Stimulated activated CD8-positive, alpha-beta memory T cell treated with anti-CD3 and anti-CD28 coated beads, Interleukin-7, amount 100 ng/mL, for 1 hour (primary cell): ENCODE measurements at places on chromosomes 12 and 14.

GRCh38 chr14:79639613-79640012 is 571.7 kb downstream of the DIO2 start:
- DNase-seq = no peak

GRCh38 chr14:75238756-75239455 is 39.7 kb upstream of the FOS start:
- DNase-seq = no peak

- no peak for DNase-seq
Measured at GRCh38 chr12:1791104-1791841, 29.1 kb upstream of the LRTM2 start.

GRCh38 chr12:80941916-80942315 is 4.2 kb upstream of the LIN7A start:
- DNase-seq = no peak

GRCh38 chr14:72524295-72524629 is 369.6 kb downstream of the DPF3 start:
- DNase-seq = no peak

- no peak for DNase-seq
Measured at GRCh38 chr12:14396071-14396470, 30.6 kb downstream of the ATF7IP start.

DNA sequence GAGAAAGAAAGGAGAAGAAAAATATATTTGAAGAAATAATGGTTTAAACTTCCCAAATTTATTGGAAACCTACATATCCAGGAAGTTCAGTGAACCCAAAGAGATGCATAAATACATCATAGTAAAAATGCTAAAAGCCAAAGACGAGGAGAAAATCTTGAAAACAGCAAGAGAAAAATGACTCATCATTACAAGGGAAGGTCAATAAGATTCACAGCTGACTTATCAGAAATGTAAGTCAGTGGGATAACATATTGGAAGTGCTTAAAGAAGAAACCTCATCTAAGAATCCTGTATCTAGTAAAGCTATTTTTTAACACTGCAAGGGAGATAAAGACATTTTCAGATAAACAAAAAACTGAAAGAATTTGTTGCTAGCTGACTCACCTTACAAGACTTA is 19.9 kb downstream of the RIC8B start:
- DNase-seq = no peak

DNA sequence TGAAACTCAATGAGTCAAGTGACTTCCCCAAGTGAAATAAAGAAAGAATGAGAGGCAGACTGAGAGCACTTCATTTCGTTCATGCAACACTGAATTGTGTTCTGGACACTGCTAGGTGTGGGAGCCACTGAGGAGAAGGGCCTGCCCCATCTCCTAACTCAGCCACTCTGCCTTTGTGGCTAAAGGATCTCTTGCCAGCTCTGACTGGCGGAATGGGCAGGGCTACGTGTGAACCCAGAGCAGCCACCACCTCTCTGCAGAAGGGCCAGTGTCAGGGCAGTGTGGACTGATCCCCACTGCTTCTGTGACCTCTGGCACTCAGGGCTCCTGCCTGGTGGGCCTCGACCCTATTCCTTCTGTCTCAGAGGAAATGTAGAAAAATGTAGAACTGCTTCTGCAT is 46.5 kb upstream of the GZMB start:
- no peak for DNase-seq

DNA sequence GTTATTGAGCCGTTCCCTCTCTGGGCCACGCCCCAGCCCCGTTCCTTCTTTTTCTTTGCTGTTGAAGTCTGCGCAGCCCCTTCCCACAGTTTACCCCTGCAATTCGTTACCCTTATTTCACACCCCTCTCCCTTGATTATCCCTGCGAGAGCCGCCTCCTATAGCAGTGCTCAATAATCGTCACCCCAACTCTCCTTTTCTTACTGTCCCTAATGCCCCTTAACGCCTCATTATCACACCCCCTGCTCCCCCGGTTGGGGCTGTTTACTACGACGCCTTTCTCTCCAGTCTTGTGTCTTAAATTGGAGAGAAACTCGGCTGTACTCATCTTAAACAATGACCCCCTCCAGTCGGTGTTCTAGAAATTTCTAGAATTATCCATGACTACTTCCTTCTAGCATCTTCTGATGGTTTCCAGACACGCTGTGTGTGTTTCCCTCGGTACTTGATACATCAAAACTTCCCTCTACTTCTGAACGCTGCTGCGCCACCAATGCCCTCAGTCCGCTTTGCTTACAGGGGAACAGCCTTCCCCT is 713 bp upstream of the FBXL14 start:
- DNase-seq = no peak

DNA sequence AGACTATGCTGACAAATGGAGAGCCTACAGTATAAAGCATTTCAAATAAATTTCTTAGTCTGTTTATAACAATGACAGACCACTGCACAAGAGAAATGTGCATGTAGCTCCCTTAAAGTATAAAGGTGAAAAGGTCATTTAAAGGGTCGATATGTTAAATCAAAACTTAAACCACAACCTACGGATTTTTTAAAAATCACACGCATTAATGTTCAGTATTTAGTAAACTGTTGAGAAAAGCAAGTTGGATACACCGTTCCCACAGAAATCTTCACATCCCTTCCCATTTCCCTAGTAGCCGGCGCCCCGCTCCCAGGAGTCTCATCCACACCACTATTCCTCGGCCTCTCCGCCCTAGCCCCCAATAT is 614 bp downstream of the FKBP3 start:
- DNase-seq = no peak

GRCh38 chr14:53113989-53114388 is 39.1 kb downstream of the DDHD1 start:
- no peak for DNase-seq

DNA sequence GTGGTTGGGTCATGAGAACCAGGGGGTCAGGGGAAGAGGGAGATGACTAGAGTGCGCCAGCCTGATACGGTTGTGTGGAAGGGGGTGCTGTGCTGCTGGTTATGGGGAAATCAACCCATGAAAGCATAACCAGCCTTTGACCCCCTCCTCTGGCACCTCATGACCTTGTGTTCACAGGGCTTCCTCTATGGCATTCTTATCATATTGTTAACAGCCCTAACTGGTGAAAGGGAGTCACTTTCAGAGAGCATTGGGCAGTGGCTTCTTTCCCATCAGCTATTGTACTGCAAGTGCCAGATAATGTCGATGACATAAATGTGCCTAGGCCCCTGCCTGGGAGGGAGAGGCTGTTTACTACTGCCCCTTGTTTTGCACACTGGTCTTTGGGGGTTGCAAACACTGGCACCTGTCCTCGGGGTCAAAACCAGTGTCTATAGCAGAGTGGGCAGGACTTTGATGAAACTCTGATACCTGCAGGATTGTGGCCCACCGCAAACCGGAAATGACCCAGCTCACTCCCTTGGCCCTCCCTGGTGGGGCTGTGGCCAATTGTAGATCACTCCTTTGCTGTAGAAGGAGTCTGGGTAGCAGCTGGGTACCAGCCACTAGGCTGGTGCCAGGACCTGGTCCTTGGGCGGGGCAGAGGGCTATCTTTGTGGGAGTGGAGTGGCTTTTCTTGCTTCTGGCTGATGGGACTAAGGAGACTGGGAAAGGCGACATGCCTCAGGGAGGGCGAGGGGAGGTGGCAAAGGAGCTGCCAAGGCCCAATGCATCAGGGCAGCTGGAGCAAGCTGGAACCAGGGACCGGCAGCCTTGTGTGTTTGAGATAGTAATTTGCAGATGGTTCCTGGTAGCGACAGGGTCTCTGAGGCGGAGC is 634 bp upstream of the TMEM63C start:
- no peak for DNase-seq

DNA sequence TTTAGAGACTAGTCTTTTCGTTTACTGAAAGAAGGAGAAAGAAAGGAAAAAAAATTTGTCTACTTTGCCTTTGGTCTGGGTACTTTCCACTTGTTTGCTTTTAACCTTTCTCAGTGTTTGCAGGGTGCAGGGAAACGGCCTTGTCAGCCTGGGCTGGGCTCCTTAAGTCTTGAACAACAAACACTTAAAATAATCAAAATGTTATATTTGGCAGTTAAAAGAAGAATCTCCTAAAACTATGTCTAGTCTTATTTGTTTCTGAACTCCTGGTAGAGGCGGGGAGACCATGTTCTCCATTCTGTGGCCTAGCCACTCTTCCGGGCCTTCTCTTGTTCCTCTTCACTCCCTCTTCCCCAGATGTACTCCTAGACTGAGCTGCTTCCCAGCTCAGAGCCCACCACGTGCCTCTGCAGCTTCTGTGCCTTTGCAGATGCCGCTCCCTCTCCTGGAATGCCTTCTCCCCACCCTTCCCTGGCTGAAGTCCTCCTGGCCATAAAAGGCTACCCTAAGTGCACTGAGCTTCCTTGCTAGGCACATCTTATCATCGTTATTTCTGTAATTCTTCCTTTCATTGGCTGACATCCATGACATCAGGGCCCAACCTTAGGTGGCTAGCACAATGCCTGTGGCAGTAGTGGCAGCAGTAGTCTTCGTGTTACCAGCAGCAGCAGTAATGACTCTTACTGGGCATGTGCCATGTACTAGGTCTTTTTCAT is 432.9 kb downstream of the ZFP36L1 start:
- no peak for DNase-seq

DNA sequence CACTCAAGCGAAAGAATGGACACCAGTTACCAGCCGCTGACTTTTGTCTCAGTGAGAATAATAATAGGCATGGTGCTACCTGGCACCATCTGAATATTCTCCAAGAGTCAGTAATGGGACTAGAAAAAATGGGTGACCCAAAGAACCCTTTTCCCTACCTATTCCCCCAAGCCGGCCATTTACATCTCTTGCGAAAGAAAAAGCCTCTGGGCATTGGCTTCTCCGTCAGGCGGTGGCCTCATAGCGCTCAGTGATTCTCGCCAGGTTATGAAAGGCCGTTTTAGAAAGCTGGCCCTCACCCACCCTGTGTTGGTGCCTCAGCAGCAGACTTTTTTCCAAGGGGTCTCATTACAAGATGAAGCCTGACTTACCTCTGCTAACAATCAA is 523 bp upstream of the SLC6A15 start:
- no peak for DNase-seq

GRCh38 chr12:3218228-3219171 is 141.3 kb downstream of the TSPAN9 start:
- no peak for DNase-seq

- no peak for DNase-seq
Measured at GRCh38 chr12:91419809-91420208, 237.2 kb upstream of the DCN start.

GRCh38 chr12:127270193-127270592 is 996.8 kb upstream of the TMEM132C start:
- no peak for DNase-seq

GRCh38 chr12:111842556-111843396 is 748 bp downstream of the MAPKAPK5 start:
- DNase-seq = peak; percentile 2

GRCh38 chr14:34496679-34497513 is 34.9 kb upstream of the SPTSSA start:
- no peak for DNase-seq

DNA sequence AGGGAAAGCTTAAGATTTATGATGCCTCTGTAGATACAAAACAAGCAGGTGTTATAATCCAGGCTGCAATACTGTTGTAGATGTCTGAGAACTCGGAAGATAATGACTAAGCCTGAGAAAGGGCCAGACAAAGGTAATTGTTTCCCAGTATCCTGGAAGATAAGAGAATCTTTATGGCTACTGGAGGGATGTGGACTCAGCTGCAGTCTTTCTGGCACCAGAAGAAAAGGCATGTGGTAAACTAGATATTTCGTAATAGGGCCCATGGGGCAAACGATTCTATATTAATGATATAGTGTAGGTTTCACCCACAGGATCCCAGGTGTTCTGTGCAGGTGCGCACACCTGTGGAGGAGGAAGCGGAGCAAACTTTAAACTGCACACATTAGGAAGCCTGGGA is 9.2 kb upstream of the APOLD1 start:
- no peak for DNase-seq

DNA sequence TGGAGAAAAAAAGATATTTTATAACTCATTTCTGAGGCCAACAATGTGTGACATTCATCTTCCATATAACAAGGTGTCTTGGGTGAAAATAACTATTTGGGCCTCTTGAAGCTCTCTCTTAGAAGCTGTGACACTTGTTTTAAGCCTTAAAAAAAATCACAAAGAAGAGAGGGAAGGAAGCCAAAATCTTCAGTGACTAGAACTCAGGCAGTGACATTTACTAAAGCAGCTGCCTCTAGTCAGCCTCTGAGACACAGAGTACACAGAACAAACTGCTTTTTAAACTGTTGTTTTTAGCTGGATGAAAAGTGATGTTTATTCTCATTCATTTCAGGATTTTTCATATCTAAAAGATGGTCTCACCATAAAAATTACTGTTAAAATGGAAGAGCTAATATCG is 793.6 kb downstream of the GALC start:
- no peak for DNase-seq

DNA sequence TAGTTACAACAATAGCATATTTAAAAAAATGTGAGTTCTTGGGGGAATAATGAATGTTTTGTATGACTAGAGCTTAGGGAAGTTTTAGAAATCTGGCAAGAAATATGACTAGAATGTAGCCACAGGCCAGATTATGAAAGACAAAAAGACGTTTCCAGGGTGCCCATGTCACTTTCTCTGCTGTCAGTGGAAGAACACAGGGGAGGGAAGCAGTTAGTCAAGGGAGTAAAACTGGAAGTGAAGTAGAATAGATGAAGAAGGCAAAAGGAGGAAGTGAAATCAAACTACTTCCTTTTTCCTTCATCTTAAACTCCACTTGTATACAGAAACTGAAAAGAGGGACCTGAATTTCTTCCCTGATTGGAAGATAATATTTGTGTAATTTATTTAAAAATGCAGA is 81.2 kb upstream of the ATP2B1 start:
- no peak for DNase-seq

DNA sequence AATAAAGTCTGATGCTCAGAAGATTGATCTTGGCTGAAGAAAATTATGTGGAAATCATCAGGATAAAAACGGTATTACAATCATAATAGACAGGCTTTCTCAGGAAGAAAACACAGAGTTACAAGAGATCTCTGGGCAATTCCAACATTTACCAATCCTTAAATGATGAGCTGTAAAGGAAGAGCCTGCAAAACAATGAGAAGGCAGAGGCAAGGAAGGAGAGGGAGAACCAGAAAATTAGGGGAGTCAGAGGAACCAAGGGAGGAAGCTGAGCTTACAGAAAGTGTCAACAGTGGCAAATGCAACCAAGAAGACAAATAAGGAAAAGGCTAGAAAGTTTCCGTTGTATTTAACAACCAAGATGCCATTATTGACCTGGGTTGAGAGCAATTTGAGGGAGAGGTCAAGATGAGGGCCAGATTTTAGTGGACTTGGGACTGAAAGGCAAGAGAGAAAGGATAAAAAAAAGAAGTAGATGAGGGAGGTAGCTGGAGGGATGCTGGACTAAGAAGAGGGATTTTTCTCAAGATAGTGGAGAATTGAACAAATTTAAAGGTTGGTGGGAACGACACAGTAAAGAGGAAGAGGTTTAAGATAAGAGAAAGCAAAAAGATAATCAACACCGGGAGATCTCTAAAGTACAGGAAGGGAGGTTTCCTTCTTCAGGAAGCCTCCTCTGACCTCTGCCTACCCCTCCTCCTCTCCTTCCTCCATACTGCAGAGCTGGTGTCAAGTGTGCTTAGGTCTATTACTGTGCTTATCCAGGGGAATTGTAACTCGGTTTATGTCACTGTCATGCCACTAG is 116.9 kb downstream of the DUSP6 start:
- DNase-seq = no peak

- no peak for DNase-seq
Measured at GRCh38 chr14:89296281-89296745, 120.7 kb downstream of the FOXN3 start.
